GM12892 (cell line): ENCODE measurements at places on chromosomes 11 and 22.

DNA sequence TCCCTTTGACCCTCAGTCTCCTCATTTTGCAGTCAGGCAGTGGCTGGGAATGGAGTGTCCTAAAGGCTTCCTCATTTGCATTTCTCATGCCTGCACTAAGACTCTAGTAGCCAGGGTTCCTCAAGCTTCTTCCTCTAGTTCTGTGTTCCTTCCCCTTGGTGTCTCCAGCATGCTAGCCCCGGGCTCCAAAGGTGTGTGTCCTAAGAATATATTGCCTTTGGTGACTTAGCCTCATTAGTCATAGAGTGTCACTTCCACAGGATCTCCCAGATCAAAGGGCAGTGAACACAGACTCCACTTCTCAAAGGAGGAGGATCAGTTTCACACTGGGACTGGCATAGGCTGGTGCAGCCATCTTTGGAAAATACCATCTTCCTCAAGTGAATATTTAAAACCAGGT, 21.4 kb upstream of the ACER3 start:
- DNase-seq: no peak

- no peak for DNase-seq
Measured at GRCh38 chr22:35330258-35330861, 30.7 kb downstream of the TOM1 start.

- DNase-seq: no peak
Measured at GRCh38 chr11:8335683-8336082, 72.0 kb upstream of the LMO1 start.

DNA sequence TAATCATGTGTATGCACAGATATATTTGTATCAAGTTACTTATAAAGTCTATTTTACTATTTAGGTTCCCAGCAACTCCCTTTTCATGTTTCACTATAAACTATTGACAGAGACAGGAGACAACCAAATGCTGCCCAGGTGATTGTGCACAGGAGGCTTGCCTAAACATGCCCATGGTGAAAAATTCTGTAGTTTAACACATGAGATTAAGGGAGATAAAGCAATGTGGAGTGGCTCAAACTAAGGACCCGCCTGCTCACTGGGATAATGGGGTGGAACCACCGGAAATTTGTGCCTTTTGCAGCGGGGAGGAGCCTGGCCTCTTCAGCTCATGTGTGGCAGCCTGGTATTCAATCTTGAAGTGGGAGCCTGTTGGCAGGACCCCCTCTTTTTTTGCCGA, 459.5 kb upstream of the CNTN5 start:
- DNase-seq: no peak

GRCh38 chr11:132528181-132528580, 1004.1 kb downstream of the OPCML start:
- DNase-seq: no peak
